ENCODE measurements at places on chromosomes 3 and 15. TPM values are rescaled to one million over a fixed set of nuclear protein-coding genes. Genes with fewer than 3 reads are reported as not detected.
A peak's percentile ranks its signal among the peaks of the same experiment; 100 is the strongest.

The SPATA12 gene
- total RNA-seq = not detected

The ZNF774 gene
- total RNA-seq = 0.50 TPM

The SLC6A11 gene
- not detected for total RNA-seq

The EOMES gene
- total RNA-seq = 37.1 TPM

The BOC gene
- not detected for total RNA-seq

The IL20RB gene
- total RNA-seq = 0.71 TPM

The GOLGA6L7 gene
- total RNA-seq = not detected

The GPR27 gene
- total RNA-seq = 2.3 TPM

The TTC23 gene
- total RNA-seq = 2.0 TPM

GRCh38 chr3:48428088-48428571 is 1.8 kb downstream of the PLXNB1 start:
- H3K27ac ChIP-seq = no peak overlapping the region
- no peaks in the 10 kb centered on the region for H3K27me3 ChIP-seq
- no peak overlapping the region for H3K4me3 ChIP-seq
- peaks cover 8% of the 10 kb centered on the region for H3K4me1 ChIP-seq

GRCh38 chr3:24196526-24196925 is 251.4 kb downstream of the NR1D2 start:
- H3K4me1 ChIP-seq = no peaks in the 10 kb centered on the region
- H3K27me3 ChIP-seq = no peaks in the 10 kb centered on the region
- H3K4me3 ChIP-seq = no peak overlapping the region
- no peak overlapping the region for H3K27ac ChIP-seq
- DNase-seq = no peak
- H3K36me3 ChIP-seq = no peaks in the 10 kb centered on the region

DNA sequence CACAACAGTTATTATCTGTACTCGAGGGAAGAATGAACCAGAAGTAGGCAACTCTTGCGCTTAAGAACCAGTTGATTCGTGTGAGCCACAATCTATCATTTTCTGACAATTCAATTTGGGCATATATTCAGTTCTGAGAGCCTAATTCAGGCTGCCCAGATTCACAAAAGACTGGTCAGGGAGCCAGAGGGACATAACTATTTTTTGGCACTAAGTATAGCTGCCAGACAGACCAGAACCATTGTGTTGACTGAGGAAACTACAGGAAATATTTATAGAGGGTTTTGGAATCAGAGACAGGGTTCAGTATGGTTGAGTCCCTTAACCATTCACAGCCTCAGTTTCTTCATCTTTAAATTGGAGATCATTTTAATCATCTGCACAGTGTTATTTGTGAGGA is 226.7 kb downstream of the TAFA4 start:
- H3K36me3 ChIP-seq = no peaks in the 10 kb centered on the region
- H3K4me1 ChIP-seq = no peaks in the 10 kb centered on the region

DNA sequence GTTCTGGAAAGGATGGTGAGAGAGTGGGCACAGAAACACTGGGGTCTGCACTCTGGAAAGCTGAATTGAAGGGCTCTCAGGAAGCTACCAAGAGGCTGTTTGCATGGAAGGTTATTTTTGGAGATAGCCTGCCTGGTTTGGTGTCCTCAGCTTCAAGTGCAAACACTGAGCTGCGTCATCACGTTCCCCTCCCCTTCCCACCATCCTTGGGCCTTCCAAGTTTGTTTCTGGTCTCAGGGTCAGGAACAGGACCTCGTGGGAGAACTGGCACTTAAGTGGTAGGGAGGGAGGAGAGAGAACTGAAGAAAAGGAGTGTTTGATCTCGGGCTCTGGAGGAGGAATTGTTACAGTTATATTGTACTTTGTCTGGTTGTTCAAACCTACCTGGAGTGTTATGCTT is 10.6 kb downstream of the ST6GAL1 start:
- H3K27me3 ChIP-seq = no peaks in the 10 kb centered on the region
- H3K4me3 ChIP-seq = no peak overlapping the region
- peaks cover 20% of the 10 kb centered on the region for H3K4me1 ChIP-seq
- no peak overlapping the region for H3K27ac ChIP-seq

GRCh38 chr15:29066310-29066709 is 180.5 kb downstream of the APBA2 start:
- no peaks in the 10 kb centered on the region for H3K36me3 ChIP-seq
- DNase-seq = no peak
- H3K27ac ChIP-seq = no peak overlapping the region
- no peaks in the 10 kb centered on the region for H3K4me1 ChIP-seq

GRCh38 chr3:152235709-152236298 is 32.9 kb upstream of the MBNL1 start:
- no peaks in the 10 kb centered on the region for H3K36me3 ChIP-seq
- H3K27me3 ChIP-seq = no peaks in the 10 kb centered on the region
- H3K4me1 ChIP-seq = peaks cover 70% of the 10 kb centered on the region
- H3K4me3 ChIP-seq = no peak overlapping the region
- H3K27ac ChIP-seq = no peak overlapping the region
- DNase-seq = no peak

GRCh38 chr3:41095702-41096101 is 103.6 kb upstream of the CTNNB1 start:
- no peak overlapping the region for H3K4me3 ChIP-seq
- H3K27me3 ChIP-seq = no peaks in the 10 kb centered on the region
- DNase-seq = no peak

DNA sequence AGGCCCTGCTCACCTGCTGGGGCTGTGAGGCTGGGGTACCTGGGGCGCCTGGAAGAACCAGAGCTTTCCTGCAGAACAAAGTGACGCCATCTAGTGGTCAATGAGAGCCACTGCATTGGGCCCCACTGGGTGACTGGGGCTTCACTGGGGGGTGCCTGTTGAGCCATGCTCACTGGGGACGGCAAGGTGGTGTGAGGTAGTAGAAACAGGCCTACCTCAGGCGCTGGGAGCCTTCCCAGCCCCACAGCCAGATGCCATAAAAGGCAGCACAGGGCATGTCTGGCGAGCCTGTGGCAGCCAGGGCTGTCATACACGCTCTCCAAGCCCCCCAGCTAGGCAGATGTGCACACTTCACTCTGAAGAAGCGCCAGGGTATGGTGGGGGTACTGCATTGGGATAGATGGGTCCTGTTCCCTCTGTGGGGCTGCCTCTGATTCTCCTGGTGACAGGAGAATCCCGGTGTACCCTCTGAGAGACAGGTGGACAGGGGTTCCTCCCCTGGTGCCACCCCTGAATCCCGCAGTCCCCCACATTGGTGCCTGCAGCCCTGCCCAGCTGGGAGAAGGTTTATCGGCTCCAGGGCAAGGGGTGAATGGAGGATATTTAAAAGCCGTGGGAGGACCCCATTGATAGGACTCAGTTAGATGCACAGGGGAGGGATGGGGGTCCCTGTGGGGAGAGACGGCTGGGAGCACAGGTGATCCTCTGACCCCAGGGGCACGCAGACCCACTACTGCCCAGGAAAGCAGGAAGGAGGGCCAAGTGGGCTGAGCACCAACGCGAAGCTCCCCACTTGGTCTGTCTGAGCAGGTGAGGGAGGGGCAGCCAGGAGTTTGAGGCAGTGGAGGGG is 178.8 kb downstream of the NSMCE3 start:
- no peak overlapping the region for H3K27ac ChIP-seq
- H3K4me3 ChIP-seq = no peak overlapping the region
- H3K36me3 ChIP-seq = no peaks in the 10 kb centered on the region
- H3K27me3 ChIP-seq = no peaks in the 10 kb centered on the region
- peaks cover 18% of the 10 kb centered on the region for H3K4me1 ChIP-seq
- DNase-seq = peak; percentile 34

DNA sequence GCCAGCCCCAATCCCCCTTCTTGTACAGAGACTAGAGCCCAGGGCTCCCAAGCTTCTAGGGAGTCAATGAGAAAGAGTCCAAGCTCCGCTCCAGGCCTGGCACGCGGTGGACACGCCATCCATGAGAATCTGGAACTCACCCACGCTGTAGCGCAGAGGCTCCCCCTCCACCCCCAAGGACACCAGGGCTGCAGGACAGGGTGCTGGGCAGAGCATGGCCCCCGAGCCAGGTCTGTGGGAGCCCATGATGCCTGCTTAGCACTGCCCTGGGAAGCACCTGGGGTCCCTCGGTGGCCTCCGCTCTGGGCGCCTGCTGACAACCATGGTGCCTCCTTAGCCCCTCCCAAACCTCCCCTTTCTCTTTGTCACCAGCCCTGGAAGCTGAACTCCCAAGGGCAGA is 28.5 kb downstream of the ACSBG1 start:
- H3K27me3 ChIP-seq = no peaks in the 10 kb centered on the region
- no peak overlapping the region for H3K4me3 ChIP-seq
- H3K4me1 ChIP-seq = no peaks in the 10 kb centered on the region
- no peak overlapping the region for H3K27ac ChIP-seq
- H3K36me3 ChIP-seq = no peaks in the 10 kb centered on the region
- no peak for DNase-seq

- H3K27ac ChIP-seq = no peak overlapping the region
- no peaks in the 10 kb centered on the region for H3K36me3 ChIP-seq
- no peak for DNase-seq
- H3K27me3 ChIP-seq = no peaks in the 10 kb centered on the region
- H3K4me1 ChIP-seq = no peaks in the 10 kb centered on the region
Observed at GRCh38 chr3:110736332-110736731, 335.3 kb upstream of the NECTIN3 start.

DNA sequence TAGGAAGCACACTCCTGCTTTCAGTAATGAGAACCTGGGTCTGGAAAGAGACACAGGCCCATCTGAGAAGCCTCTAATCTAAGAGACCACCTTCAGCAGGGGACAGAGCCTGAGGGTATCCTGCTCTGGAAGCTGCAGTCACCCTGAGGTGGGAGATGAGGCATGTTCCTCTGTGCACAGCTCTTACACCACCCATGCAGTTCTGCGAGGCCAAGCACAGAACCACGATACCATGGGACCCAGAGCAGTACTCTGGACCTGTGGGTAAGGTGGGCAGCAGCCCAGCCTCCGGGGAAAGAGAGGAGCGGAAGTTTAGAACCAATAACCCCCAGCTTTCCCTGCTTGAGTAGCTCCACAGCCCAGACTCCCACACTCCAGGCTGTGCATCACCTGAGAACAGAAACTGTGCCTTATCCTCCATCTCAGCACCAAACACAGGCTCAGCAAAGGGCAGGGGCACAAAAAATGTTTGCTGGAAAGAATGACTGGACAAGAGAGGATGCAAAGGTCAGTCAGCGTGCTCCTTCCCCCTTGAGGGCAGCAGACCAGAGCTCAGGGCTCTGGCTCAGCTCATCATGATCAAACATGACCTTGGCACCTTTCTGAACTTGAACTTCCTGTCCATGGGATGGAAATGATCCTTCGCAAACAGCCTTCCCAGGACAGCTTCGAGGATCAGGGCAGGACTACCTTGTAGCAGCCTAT is 43.1 kb downstream of the RBPMS2 start:
- H3K36me3 ChIP-seq = no peaks in the 10 kb centered on the region
- H3K4me1 ChIP-seq = peaks cover 7% of the 10 kb centered on the region
- H3K27ac ChIP-seq = no peak overlapping the region
- H3K27me3 ChIP-seq = no peaks in the 10 kb centered on the region
- no peak for DNase-seq
- H3K4me3 ChIP-seq = no peak overlapping the region

- H3K27ac ChIP-seq = no peak overlapping the region
- no peaks in the 10 kb centered on the region for H3K27me3 ChIP-seq
- no peaks in the 10 kb centered on the region for H3K4me1 ChIP-seq
- no peaks in the 10 kb centered on the region for H3K36me3 ChIP-seq
- H3K4me3 ChIP-seq = no peak overlapping the region
Observed at GRCh38 chr3:16203031-16203430, 28.6 kb downstream of the GALNT15 start.

DNA sequence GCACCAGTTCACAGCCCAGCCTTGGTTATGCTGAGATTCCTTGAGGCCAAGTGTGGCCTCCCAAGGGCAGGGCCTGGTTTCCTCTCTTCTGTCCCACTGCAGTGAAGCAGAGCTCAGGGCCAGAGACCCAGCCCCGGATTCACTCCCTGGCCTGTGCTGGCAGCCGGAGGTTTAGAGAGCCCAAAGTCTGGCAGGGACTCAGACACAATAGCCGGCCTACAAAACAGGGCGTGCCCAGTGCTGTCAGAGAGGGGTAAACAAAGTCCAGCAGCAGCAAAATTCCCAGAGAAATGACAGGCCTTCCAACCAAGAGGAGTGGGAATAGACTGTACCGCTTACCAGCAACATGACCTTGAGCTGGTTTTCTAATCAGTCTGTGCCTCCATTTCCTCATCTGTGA is 14.0 kb downstream of the VIPR1 start:
- H3K4me1 ChIP-seq = peaks cover 23% of the 10 kb centered on the region
- H3K4me3 ChIP-seq = no peak overlapping the region
- no peak overlapping the region for H3K27ac ChIP-seq
- no peaks in the 10 kb centered on the region for H3K27me3 ChIP-seq
- no peaks in the 10 kb centered on the region for H3K36me3 ChIP-seq

DNA sequence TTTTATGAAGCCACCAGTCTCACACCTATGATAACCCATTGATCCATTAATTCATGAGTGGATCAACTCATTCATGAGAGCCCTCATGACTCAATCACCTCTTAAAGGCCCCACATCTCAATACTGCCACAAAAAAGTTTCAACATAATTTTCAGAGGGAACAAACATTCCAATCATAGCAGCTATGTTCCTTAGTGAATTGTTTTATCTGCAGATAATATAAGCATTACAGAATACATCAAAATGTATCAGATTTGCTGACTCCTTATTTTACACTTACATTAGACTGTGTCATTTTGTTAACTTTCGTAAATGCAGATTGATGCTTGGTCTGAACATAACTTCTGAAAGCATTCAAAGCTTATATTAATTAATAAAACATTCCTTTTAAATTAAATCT is 155.3 kb upstream of the MBNL1 start:
- H3K36me3 ChIP-seq = no peaks in the 10 kb centered on the region
- H3K4me1 ChIP-seq = no peaks in the 10 kb centered on the region
- no peak for DNase-seq
- no peaks in the 10 kb centered on the region for H3K27me3 ChIP-seq
- H3K4me3 ChIP-seq = no peak overlapping the region

DNA sequence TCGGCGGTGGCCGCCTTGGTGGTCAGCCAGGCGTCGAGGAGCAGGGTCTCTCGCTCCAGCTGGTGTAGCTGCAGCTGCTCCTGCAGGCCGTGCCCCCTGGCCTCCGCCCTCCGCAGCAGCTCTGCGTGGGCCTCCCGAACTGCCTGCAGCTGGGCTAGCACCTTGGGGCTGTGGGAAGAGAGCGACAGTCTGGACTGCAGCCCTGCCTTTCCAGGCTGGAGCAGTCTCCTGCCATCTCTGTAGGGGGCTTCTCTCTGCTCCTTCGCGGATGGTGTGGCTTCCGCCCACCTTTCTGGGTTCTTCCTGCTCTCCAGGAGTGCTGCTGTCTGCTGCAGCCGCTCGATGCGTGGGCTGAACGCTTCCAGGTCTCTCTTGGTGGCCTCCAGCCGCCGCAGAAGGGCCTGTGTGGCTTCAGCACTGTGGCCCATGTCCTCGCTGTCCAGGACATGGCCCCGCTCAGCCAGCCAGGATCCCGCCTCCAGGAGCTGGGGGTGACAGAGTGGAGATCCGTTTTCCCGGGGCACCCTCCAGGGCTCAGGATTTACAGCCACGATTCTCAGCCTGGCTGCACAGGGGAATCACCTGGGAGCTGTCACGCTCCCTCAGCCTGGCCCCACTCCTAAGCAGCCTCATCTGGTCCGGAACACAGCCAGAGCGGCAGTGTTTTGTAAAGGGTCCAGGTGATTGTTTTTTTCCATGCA is 16.8 kb downstream of the PLA2G4B start:
- no peak overlapping the region for H3K27ac ChIP-seq
- no peak for DNase-seq
- H3K4me3 ChIP-seq = no peak overlapping the region

All from CD8-positive, alpha-beta memory T cell (primary cell).